ENCODE measurements at places on chromosomes 6 and 20.

- no peak for DNase-seq
Observed at GRCh38 chr6:128246472-128247260, 273.7 kb downstream of the PTPRK start.

GRCh38 chr20:50559856-50560638 lies 49.9 kb downstream of the PTPN1 start:
- DNase-seq: peak; percentile 54

- DNase-seq: peak; percentile 77
Observed at GRCh38 chr6:16337295-16337975, 99.0 kb downstream of the GMPR start.

DNA sequence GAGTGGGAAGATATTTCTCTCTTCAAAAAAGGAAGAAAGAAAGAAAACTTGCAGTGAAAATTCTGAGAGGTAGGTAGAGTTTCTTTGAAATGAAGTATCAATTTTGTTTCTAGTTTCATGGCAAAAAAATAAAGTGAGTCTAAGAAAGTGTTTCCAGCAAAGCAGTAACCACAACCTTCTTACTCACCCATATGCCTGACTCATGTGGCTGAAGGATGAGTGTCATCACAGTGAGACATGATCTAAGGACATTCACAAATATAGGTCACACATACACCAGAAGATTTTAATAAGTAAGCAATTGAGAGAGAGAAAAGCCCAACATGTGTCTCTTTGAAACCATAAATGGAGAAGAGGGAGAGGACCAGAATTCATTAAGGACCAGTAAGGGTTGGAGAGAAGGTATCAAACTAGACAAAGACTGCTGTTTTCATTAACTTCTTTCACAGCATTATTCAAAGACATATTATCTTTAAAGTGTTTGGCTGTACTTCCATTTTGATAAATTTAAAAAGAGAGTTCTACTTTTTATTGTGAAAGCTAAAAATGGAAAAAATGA lies 169.5 kb downstream of the FRK start:
- peak; percentile 55 for DNase-seq

- DNase-seq: no peak
Observed at GRCh38 chr20:21229163-21229562, 74.0 kb upstream of the XRN2 start.

DNA sequence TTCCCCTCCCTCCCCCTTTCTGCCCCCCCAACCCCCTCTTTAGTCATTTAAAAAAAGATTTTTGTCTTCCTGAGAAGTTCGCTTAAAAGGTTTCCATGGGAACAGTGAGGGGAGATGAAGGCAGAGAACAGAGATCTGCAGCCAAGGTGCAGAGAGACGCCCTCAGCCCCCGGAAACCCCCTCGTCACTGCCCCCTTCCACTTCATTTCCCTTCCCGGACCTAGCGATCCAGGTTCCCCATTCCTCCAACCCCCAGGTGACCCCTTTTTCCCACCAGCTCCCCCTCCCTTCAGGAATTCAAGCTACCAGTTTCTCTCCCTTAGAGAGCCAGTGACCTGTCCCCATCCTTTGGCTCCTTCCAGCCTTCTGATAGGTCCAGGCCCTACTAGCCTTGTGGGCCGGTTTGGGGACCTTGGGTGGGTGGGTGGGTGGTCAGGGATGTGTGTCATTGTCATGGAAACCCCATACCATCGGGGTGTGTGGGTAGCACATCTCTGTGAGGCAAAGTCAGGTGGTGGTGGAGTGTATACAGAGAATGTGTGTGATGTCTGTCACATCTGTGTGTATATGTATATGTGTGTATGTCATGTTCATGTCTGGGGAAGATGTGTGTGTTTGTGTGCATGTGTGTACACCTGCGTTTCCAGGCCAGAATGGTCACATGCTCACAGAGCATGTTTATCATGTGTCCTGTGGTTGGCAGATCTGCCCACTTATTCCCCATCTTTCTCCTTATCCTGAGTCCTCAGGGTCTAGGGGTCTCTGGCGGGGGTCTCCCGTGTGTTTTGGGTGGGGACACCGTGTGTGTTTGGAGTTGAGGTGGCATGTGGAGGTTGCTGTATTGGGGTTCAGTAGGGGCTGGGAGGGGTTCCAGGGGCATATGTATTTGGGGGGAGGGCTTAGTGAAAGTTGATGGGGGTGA lies 7.0 kb downstream of the SYNGAP1 start:
- DNase-seq: peak; percentile 15

DNA sequence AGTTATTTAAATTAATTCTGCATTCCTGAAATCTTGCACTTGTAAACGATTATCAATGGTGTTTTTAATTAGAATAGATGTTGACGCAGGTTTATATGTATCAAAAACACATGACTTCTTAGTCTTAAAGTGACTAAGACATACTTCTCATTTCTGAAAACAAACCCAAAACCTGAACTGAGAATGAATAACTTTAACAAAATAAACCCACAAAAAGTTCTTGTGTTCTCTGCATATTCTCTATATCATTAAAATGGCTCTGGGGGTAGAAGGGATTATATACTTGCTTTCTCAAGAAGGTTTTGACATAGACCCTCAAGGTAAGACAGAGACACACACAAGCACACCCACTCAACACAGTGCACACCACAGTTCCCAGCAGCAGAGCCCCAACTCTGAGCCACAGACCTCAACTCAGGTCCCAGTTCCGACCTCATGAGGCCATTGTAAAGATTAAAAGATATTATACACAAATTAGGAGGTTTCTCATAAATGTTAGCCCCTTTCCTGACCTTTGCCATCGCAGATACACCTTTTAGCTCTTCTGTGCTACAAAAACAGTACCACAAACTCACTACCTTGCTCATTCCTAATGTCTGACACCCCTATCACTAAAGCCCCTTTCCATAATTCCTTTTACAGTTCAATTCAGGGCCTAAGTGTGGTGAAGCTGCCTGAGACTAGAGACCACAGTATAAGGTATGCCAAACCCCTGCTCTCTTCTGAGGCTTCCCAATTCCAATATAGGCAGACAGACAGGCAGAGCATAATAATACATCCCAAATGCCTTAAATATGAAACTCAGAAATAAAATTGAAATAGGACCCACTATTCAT lies 267.8 kb downstream of the PTPRK start:
- peak; percentile 36 for DNase-seq
